ENCODE measurements at places on chromosomes 12 and 14.
A peak's percentile ranks its signal among the peaks of the same experiment; 100 is the strongest.

DNA sequence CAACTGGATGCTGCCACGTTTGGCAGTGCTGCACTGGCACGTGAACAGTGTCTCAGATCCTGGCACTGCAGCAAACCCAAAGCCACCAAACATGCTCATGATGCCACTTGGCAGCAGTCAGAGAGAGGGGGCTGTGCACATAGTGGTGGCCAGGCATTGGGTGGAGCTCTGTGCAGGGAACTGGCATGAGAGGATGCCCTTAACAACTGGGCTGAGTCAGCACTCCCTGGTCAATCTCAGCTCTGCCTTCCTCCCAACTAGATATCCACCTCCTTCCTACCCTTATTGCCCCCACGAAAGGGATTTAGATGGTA is 37.0 kb downstream of the ZFHX2 start:
- DNase-seq = peak; percentile 78

GRCh38 chr14:65312859-65313258 is 99.7 kb upstream of the FUT8 start:
- DNase-seq = no peak

DNA sequence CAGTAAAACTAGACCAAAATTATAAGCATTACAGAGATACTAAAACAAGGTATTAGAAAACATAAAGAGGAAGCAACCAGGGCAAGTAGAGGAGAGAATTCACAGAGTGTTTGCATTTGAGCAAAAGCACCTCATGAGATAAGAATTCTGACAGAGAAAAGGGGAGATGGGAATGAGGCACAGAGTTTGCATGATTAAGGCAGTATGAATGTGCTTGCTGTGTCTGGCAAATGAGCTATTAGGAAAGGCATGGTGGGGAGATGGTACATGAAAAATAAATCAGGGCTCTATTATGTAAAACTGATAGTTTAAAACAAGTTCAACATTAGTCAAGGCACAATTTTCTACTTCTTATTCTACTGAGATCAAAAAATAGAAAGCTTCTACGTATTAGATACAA is 23.1 kb downstream of the GARIN6 start:
- no peak for DNase-seq

DNA sequence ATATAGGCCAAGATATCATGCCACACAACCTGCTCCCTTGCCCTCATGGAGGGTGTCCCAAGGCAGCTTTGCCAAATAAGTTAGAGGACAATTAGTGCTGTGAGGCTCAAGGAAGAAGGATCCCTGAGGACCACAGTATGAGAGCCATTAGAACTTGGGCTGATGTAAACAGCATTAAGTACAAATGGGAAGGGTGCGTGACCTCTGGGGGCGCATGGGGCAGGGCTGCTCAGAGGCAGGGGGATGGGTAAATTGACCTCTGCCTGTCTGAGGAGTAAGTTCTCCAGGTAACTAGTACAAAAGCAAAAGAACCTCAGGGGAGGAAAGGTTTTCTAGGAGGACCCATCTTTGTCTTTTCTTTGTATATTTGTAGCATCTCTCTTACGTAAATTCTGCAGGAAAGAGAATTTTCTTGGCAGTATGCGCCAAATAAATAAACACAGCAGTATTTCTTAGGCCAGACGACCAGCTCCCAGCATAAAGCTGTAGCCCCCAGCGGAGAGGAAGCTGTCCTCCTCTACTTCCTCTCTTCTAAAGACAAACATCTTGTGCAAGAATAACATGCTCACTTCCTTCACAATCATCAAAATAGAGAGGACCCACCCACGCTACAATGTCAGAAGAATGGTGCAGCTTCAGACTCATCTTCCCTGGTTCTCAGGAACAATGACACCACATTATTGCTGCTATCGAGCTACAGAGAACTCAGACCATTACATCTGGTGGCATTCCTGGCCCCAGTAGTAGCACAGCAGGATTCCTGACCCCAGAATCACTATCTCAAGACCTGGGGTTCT is 16.4 kb upstream of the VWF start:
- DNase-seq = peak; percentile 73

- DNase-seq = no peak
Measured at GRCh38 chr14:90976101-90976500, 84.3 kb downstream of the RPS6KA5 start.

GRCh38 chr14:96512602-96513397 is 10.6 kb downstream of the PAPOLA start:
- DNase-seq = no peak
